ENCODE measurements at places on chromosomes 12 and 14.
A peak's percentile ranks its signal among the peaks of the same experiment; 100 is the strongest.

DNA sequence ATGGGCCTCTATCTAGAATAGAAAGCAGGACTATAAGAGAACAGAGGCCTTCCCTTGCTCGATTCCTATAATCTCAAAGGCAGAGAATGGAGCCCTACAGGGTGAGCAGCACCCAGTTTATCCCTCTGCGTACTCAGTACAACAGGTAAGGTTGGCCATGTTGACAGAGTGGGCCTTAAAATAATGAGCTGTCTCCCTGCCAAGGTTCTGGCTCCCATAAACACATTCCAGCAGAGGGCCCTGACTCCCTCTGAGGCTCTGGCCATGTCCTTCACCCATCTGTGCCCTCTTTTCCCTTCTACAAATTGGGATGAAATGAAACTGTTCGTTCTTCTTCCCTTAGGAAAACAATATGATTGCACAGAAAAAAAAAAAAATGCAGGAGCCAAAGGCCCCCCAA, 16.9 kb upstream of the PNMA1 start:
- DNase-seq = no peak

- no peak for DNase-seq
Observed at GRCh38 chr12:25796523-25797000, 161.9 kb upstream of the RASSF8 start.

DNA sequence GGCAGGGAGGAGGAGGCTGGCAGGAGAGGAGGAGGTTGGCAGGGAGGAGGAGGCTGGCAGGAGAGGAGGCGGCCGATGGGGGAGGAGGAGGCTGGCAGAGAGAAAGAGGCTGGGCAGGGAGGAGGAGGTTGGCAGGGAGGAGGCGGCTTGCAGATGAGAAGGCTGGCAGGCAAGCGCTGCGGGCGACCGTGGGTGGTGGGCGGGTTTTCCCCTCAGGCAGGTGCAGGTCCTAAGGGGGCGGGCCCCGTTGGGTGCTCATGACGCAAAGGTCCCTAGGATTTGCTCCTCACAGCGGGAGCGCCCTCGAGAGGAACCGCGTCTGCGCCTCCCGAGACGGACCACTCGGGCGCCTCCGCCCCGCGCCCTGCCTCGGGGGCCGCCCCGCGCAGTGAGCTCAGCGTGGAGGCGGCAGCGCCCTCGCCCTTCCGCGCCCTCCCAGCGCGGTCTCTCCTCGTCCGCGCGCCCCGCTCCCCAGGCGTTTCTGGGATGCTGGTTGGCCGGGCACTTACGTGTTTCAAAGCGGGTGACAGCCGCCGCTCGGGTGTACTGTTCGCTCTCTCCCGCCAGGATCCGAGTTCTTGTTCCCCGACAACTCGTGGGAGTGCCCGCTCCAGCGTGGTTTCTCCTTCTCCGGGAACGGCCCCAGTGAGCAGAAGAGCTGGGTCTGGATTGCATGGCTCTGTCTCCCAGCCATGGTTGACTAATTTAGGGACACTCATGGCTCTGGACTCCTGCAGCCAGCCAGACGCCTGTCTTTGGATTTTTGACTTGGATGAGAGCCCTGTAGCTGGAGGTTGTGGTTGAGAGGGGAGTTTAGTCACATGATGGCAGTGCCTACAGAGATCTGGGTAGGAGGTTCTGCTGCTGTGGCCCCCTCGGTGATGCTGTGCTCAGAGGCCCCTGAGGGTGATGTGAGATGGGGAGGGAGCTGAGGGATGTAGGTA, 64.1 kb upstream of the PPP4R3A start:
- peak; percentile 95 for DNase-seq

DNA sequence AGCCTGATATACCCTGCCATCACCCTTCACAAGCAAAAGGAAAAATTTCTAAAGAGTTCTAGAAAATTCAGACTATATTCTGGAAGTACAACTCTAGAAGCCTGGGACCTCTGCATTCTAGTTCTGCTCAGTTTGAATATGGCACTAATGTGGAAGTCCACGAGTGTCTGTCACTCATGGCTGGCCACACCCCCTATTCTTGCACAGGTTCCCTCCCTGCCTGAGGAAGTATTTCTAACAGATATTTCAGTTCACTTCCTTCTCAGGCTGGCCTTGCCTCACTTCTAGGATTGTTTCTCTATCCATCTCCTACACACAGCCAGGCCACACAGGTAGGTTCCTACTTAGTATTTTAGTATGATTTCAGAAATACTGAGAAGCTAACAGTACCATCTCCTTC, 67.4 kb downstream of the PHLDA1 start:
- DNase-seq = no peak

DNA sequence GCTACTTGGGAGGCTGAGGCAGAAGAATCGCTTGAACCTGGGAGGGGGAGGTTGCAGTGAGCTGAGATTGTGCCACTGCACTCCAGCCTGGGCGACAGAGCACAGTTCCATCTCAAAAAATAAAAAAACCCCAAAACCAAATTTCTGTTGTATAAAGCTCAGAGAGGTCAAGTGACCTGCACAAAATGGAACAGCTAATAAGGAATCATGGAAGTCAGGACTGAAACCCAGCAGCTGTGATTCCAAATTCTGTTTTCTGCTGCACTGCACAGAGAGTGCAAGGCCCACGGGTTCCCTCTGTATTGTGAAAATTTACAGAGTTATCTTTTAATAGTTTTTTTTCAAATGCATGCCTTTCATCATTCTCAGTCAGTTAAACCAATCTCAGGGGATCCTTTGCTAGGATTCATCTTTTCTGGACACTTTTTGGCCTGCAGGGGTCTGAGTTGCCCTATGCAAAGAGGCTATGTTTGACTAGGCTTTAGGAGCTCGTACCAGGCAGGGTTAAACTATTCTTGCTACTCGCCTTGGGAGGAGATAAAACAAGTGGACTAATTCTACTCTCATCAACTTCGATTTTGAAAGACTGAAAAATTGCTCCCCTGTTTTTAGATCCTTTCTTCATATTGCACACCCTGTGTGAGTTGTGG, 26.1 kb upstream of the AACS start:
- DNase-seq = no peak

GRCh38 chr14:22515929-22516328, 73.1 kb downstream of the DAD1 start:
- no peak for DNase-seq

- peak; percentile 65 for DNase-seq
Observed at GRCh38 chr14:102063109-102063807, 23.6 kb downstream of the HSP90AA1 start.

GRCh38 chr14:37903343-37904191, 304.1 kb upstream of the SSTR1 start:
- DNase-seq = no peak

GRCh38 chr12:121452340-121452984, 52.5 kb downstream of the RNF34 start:
- DNase-seq = no peak

DNA sequence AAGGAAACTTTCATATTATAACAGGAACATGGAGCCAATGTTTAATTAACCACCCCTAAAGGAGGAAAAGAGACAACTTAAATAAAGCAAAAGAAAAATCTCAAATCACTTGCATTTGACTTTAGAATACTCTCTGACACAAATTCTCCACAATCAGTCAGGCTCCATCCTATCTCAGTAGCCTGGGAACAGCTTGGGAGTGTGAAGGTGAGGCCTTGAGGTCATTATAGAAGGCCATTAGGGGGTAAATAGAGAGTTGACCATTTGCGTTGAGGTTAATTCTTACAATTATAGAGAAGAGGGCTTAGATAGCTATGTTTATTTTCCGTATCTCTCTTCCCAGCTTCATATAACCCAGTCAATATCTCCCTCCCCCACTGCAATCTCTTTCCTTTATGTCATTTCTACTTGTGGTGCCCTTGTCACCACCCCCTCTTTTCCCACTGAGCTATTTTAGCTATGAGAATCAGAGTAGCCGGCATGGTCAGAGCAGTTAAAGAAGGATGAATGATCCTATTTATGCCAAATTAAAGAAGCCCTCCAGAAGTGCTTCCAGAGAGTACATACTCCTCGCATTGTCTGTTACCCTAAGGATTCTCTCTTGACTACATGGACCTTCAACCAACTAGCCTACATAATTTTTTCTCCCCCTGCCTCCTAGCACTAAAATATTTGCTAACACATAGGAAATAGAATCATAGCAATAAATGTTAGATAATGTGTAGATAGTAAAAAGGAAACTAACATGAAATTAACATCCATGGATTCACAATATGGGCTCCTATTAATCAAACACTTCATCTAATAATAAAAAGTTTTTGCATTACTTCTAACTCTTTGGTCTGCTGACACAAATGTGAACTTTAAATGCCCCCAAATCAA, 135.2 kb upstream of the KRR1 start:
- no peak for DNase-seq

- DNase-seq = no peak
Observed at GRCh38 chr12:20000229-20000849, 368.0 kb upstream of the PDE3A start.

GRCh38 chr12:108319277-108320234, 19.6 kb downstream of the CMKLR1 start:
- DNase-seq = no peak

GRCh38 chr12:30753751-30754382, 884 bp downstream of the CAPRIN2 start:
- no peak for DNase-seq

DNA sequence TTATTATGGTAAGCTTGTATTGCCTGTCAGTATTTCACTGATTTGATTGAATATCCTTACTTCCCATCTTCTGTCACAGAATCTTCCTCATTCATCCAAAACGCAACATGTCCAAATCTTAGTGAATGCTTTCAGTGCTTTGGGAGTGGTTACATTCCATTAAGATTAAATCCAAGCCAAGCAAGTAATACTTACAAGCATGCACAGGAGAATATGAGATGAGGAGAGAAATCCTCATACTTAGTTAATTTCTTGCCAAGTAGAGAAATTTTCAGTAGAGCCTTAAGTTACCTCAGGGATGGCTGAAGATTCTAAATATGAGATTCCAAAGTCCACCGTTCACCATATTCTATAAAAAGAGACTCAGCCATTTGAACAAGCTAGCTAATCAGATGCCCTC, 316.0 kb downstream of the RAD51B start:
- DNase-seq = no peak

- peak; percentile 76 for DNase-seq
Observed at GRCh38 chr12:54191550-54192022, 2.8 kb upstream of the SMUG1 start.

DNA sequence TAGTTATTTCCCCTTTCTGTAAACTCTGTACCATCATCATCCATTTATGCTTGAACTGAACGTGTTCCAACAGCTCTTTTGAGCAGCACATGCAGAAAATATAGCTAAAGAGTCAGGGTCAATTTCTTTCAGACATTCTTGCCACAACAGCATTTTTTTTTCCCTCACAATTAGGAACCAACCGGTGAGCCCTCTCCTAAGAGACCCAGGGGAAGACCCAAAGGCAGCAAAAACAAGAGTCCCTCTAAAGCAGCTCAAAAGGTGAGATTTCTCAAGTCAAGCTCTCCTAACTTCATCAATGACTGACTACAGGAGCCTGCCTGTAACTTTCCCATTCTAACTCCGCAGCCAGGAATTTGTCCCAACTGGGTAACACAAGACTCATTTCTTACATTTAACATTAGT, 3.5 kb downstream of the HMGA2 start:
- DNase-seq = no peak

GRCh38 chr12:105862163-105862821, 276.5 kb downstream of the NUAK1 start:
- DNase-seq = no peak

DNA sequence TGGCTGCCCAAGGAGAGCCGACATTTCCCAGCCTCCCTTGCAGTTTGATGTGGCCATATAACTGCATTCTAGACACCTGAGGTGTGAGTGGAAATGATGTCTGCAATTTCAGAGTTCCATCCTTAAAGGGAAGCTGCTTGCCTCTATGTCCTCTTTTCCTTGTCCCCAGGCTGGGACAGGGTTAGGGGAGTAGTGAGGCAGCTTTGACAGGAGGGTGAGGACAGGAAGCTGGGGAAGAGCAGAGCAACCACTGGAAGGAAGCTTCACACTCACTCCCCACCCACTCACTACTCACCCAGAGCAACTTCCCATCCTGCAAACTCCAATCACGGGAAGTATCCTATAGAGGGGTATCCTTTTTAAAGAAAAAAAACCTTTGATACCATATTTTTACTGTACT, 28.9 kb upstream of the LTA4H start:
- no peak for DNase-seq

DNA sequence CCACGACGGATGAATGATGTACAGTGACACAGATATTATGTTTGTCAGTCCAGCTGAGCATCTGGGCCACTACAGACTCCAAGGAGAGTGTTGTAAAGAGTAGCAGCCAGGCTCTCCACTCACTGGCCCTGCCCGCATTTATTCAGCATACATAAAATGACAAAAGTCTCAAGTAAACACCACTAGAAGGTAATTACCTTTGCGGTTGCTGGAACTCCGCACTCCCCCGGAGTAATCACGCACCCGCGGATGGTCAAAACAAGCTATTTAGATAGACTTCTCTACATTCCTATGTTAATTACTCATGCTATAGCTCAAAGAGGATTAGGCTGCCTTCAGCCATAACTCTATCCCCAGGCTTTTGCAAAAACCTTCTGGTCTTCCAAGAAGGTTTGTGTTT, 18.8 kb upstream of the STRAP start:
- DNase-seq = no peak

- no peak for DNase-seq
Observed at GRCh38 chr12:113940357-113941207, 25.5 kb downstream of the RBM19 start.

- DNase-seq = no peak
Observed at GRCh38 chr14:28467611-28468010, 299.0 kb upstream of the FOXG1 start.

- DNase-seq = no peak
Observed at GRCh38 chr12:45627407-45628069, 102.0 kb upstream of the ARID2 start.

DNA sequence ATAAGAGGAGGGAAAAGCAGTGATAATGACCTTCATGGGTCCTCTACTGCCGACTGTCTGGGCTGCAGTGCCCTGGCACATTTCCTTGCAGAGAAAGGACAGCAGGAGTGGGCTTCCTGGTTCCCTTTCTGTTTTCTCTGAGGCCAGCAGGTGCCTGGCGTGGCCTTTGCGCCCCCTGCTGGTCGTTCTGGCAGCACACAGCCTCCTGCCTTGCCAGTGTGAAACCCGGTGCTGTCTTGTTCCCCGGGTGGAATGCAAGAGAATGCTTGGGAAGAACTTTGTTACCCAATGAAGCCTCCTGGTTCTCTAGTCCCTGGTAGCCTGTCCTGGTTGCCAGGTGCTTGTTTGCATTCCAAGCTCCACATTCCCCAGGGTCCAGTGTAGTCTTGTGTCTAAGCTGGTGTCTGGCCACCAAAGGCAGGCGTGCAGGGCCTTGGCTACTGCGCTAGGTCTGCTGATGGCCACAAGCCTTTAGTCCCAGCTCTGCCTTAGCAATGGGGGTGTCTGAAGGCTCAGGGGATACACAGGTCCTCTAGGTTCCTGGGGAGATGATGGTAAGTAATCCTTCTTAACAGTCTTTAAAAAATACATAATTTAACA, 1392.4 kb upstream of the TMEM132C start:
- DNase-seq = peak; percentile 37

GRCh38 chr12:91172096-91172495, 10.5 kb downstream of the DCN start:
- no peak for DNase-seq

DNA sequence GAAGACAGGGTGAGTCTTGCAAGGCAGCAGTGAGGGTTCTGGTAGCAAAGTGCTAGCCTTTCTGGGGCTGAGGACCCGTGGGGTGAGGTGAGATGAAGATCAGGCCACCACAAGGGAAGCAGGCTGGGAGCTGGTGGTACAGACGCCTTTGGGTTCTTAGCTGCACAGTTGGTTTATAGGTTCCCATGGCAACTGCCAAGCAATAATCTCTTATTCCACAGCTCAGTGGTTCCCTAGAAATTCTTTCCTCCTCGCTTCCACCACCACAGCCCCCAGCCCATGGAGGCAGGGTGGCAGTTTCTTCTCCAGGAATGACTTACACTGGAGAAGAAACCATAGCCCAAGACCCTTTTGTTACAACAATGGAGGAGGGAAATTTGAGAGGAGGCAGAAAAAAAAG, 82.1 kb downstream of the CMKLR1 start:
- DNase-seq = no peak

Data from activated CD4-positive, alpha-beta T cell treated with anti-CD3 and anti-CD28 coated beads for 4 hours (primary cell).